ENCODE measurements at places on chromosomes 1 and 21.

- DNase-seq: no peak
Observed at GRCh38 chr1:228987736-228988506, 252.6 kb downstream of the RHOU start.

DNA sequence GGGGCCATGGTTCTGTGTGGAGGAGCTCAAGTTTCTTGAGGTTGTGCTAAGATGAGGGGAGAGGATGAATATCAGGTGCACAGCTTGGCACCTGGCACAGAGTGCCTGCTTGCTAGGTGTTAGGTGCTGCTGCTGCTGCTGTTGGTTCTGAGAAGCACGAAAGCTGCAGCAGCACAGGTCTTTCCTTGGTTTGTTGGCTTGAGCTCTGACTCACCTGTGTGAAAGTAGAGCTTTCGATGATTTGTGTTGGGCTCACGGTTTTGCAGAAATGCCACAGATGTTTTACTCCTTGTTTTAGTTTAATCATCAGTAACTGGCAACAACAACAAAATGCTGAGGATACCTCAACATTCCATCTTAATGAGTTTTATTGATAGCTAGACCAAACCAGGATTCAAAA is 221.6 kb downstream of the BRINP2 start:
- DNase-seq: no peak

DNA sequence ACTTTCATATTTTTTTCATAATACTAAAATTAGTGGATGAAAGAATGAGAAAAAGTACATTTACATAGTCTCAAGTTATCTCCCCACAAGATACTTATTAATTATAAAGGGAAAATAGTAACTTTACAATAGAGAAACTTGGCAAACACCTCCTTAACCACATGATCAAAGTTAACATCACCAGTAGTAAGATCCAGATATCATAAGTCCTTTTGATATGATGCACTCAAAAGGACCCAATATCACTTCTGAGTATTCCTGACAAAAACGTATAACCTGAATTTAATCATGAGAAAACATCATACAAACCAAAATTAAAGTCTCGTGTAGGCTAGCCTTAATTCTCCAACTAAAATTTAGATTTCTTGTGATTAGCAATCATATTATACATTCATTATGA is 67.4 kb downstream of the LYST start:
- DNase-seq: no peak

DNA sequence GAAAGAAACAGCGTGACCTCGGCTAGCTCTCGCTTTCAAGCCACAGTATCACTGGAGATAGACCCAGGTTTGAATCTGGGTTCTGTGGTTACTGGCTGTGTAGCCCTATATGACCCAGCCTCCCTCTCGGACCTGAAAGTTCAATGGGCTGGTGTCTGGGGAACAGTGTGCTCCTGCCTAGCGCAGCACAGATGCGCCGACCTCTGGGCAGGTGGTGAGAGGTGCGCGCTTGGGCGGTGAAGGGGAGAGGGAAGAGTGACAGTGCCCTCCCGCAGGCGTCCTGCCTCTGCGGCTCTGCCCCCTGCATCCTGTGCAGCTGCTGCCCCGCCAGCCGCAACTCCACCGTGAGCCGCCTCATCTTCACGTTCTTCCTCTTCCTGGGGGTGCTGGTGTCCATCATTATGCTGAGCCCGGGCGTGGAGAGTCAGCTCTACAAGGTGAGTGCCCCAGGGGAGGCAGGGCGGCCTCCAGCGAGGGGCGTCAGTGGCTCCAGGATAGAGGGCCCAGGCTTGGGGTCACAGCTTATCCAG is 10.5 kb downstream of the SERINC2 start:
- no peak for DNase-seq

DNA sequence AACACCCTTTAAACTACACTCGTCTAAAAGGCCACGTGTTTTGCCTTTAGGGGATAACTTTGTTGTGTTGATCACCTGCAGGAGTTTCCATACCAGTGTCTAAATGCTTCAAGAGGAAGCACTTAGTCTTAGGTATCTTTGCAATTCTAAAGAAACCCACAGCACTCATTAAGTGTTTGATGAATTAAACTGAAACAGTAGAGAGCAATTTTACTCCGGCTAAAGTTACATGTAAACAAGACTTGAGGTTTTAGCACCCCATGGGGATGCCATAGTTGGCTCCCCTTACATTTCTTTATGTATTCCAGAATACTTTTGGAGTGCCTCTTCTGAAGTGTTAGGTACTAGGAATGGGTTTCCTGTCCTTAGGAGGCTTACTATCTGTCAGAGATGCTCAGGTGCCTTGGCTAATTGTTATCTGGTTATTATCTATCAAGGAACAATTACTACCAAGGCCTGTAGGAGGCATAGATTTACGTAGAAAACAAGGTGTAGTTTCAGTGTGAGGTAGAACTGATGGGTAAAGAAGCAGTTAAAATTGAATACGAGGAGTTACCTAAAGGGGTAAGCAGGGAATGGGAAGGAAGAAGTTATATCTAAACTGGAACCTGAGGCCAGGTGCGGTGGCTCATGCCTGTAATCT is 176.8 kb upstream of the SAMSN1 start:
- DNase-seq: no peak

DNA sequence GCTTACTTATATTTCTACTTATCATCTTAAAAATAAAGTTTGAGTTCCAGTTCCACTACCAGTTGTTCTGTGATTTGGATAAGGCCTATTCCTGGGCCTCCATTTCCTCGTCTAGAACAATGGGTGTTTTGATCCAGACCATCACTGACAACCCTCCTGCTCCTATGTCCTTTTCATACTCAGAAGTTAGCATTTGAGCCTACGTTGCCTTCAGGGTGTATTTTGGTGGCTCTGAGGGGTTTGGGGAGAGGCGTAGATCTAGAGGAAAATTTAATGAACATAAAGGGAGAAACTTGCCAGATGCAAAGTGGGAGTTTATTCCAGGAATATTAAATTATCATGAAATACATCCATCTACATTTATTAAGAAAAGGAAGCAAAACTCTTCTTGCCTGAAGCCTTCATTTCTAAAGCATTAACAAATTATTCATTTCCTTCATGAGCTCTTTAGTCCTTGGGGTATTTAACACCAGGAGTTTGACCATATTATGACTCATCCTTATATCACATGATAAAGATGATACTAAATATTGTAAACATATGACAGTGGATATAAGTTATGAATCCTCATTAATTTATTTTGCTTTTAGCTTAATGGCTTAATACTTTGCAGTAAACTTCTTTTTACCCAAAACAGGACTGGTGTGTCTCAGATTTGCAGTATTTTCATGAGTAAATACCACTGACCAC is 47.2 kb upstream of the SYT14 start:
- no peak for DNase-seq

- DNase-seq: no peak
Observed at GRCh38 chr1:232016616-232017015, 390.0 kb downstream of the DISC1 start.

DNA sequence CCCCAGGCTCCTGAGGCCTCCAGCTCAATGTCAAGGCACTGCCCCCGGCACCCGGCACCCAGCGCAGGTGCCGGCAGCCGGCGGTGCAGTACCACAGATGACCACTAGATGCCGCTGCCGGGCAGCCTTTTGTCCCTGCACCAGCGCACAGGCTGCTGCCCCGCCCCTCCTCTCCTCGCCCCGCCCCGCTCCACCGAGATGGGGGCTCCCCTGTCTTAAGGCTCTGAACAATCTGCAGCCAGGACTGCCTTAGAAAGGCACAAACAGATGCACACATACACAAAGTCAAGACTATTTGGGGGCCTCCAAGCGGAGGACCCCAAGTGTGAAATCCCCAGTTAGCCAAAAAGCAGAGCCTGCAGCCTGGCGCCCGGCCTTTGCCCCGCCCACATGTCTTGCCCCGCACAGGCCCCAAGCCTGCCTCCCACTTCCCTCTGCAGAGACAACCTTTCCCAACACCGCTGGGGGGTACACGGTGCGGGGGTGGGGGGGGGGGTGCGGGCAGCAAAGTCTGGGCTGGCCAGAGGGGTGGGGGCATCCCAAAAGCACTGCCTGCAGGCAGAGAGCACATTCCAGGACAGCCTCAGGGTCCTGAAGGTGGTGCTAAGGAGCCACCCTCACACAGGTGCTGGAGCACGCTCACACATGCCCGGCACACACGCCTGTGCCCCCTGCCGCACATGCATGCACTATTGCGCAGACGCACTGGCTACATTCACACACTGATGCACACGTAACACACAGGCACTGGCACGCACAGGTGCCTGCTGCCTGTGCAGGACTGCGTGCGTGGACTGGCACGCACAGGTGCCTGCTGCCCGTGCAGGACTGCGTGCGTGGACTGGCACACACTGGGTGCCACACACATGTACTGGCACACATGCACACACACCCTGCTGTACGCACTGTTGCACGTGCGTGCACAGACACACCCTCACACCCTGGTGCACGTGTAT is 37.1 kb downstream of the ARHGEF16 start:
- peak; percentile 97 for DNase-seq

DNA sequence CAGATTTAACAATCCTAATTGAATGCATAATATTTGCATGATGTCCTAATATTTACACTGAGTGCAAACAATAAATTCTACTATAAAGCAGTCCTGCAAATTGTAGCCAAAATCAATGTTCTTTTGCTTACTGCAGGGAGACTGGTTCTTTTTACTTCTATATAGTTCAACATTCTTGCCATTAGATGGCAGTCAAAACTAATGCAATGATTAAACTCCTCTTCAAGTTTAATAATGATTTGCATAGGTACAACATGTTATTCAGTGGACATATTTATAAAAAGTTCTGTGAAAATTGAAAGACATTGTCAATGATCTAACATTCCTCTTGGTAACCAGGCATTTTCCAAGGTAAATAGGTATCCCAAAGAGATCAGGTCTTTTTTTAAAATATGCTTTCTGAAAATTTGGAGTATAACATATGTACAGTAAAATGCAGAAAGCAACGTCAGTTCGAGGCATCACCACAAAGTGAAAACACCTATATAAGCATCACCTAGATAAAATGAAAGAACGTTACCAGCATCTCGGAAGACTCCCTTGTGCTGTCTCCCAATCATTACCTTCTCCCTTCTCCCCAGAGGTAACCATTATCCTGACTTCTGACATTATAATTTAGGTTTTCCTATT is 9.8 kb upstream of the FNBP1L start:
- DNase-seq: peak; percentile 23

- no peak for DNase-seq
Observed at GRCh38 chr21:26422138-26422537, 150.9 kb downstream of the CYYR1 start.

GRCh38 chr1:153560771-153561465 is 4.7 kb downstream of the S100A2 start:
- no peak for DNase-seq

GRCh38 chr1:208357644-208358507 is 113.7 kb upstream of the PLXNA2 start:
- no peak for DNase-seq

GRCh38 chr1:153245466-153245865 is 14.0 kb upstream of the LORICRIN start:
- no peak for DNase-seq

DNA sequence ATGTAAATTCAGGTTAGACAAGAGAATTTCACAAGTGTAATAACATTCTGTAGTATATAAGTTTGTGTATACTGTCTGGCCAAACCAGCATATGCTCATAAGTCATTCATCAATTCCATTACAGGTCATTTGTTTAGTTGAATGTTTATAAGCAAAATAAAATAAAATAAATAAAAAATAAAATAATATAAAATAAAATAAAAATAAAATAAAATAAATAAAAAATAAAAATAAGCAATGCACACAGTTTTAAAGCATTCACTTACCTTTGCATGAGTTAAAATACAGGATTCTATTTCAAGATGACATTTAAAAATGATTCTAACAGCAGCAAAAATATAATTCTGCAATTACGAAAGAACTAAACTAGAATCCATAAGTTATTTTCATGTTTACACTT is 9.9 kb downstream of the PODN start:
- DNase-seq: no peak

- DNase-seq: peak; percentile 69
Observed at GRCh38 chr1:56967900-56968832, 2.4 kb upstream of the C8B start.

DNA sequence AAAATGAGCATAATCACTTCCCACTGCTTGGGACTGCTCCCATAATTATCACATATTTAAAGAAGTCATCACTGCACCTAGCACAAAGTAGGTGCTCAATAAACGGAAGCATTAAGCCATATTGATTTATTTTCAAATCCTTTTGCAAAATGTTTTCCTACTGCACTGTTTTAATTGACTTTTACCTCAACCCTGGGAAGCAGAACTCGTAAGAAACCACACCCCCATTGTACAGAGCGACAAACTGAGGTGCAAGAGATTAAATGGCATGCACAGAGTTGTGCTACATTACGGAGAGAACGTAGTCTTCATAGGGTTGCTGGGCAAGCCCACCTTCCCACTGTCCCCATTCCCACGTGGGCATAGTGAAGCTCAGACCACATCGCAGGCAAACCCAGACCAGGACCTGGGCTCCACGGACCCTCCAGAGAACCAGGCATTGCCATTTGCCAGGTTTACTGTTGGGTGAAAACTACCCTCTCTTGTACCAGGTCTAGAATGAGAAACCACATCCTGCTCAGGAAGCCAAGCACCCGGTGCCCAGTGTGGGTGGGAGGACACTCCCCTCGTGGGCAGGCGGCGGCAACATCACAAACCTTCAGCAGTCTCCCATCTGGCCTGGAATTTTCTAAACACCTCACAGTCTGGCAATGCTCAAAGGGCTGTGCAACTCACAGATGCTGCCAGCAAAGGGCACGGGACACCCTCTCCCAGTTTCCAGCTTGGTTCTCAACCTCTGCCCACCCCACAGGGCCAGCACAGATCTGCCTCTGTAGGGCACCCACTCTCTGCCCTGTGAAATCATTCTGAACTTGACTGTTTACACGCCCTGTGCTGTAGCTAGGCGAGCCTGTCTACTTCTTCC is 8.2 kb downstream of the IFFO2 start:
- no peak for DNase-seq

DNA sequence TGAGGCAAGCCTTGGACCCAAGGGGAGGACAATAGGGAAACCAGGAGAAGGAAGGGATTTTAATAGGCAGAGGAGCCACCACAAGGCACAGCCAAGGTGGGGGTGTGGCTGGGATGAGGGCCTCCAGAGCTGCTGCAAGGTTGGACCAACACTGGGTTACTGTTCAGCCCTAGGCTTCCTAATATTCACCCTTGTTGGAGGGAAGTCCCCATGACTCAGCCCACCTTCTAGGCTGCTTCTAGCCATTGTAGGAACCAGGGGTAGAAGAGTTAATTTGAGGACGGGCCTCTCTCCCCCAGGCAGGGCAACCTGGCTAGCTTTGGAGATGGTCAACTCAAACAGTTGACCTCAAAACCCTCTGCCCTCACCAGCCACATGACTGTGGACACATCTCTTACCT is 59.5 kb downstream of the KCNN3 start:
- DNase-seq: no peak

DNA sequence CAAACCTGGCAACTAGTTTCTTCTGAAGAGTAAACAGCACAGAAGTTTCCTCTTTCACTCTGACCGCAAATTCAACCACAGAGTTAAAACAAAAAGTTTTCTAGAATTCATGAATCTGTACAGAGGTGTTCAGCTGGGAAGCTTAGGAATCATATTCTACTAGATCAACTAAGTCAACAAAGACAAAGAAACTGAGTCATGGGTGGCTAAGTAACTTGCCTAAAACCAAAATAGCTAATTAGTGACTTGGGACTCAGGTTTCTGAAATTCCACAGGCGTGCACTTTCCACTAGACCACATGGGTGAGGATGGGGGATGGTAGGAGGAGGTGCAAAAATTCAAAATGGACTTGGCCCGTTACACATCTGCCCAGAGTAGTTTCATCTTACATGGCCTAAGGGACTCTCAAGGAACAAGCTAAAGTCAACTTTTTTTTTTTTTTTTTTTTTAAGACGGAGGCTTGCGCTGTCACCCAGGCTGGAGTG is 25.8 kb downstream of the PTPN14 start:
- DNase-seq: no peak

- DNase-seq: no peak
Observed at GRCh38 chr1:84861988-84862644, 30.9 kb downstream of the LPAR3 start.
